Osteocyte (in vitro differentiated cells): ENCODE measurements at places on chromosomes 5 and 9. TPM values are rescaled to one million over a fixed set of nuclear protein-coding genes. Genes with fewer than 3 reads are reported as not detected.

LCN9 gene
- not detected in 2 replicates for total RNA-seq

GRCh38 chr5:162289489-162289888, 221.9 kb downstream of the GABRG2 start:
- DNase-seq, result no peak

ARHGEF37 gene
- 8.9 and 10.5 TPM in 2 replicates for total RNA-seq

GRCh38 chr5:147382776-147383175, 127.1 kb downstream of the DPYSL3 start:
- no peak for DNase-seq

PHF24 gene
- not detected in 2 replicates for total RNA-seq

TMEM215 gene
- not detected in 2 replicates for total RNA-seq

GRCh38 chr9:136965771-136966484, 11.4 kb upstream of the PTGDS start:
- no peak for DNase-seq

OGN gene
- 3.9 and 5.5 TPM in 2 replicates for total RNA-seq

DNA sequence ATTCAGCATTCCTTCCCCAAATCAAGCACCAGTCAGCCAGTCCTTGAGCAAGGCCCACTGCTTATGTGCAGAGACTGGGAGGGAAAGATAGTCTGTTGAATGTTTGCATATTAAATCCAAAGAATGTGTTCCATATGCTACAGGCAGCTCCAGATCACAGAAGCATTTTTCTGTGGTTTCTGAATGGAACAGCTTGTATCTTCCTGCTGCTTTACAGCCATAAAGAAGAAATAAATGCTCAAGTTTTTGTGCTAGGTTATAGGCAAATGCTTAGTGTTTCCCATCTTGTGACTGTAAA, 310.3 kb downstream of the TRIM36 start:
- DNase-seq, result no peak

GRCh38 chr9:125538092-125538473, 168.9 kb downstream of the MAPKAP1 start:
- no peak for DNase-seq

DNA sequence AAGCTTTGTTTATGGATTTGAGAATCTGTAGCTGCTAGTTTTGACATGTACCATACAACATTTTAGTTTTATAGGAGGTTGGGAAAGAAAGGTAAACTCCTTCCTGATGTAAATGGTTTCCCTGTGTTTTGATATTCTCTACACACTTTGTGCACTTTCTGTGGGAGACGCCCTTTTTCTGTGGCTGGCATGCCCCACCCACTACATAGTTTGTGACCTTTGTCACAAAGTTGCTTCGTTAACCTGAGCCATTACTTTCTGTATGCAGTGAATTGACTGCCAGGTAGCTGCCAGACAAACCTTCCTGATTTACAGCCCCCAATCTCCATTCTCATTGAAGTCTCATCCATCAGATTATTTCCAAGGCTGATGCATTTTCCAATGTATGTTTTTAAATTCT, 90.6 kb downstream of the NLN start:
- no peak for DNase-seq

- no peak for DNase-seq
Measured at GRCh38 chr5:72799721-72800120, 16.7 kb upstream of the TNPO1 start.

GPR150 gene
- total RNA-seq, result 0.16 and 0.21 TPM in 2 replicates

DNA sequence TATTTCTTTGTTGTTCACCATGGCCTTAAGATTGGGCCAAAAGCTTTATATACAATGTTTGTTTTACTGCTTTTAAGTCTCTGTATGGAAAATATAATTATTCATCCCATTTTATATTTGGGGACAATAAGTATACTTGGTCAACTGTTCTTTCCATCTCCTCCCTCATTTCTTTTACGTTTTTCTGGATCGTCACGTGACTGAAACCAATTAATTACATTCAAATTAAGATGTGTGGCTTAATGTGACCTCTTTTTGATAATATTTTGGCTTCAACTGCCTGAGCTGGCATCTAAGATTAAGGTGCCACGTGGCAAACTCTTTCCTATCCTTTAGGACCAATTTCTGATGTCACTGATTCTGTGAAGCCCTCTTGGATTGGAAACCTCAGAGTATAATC, 250.1 kb upstream of the SGCD start:
- DNase-seq, result no peak

DNA sequence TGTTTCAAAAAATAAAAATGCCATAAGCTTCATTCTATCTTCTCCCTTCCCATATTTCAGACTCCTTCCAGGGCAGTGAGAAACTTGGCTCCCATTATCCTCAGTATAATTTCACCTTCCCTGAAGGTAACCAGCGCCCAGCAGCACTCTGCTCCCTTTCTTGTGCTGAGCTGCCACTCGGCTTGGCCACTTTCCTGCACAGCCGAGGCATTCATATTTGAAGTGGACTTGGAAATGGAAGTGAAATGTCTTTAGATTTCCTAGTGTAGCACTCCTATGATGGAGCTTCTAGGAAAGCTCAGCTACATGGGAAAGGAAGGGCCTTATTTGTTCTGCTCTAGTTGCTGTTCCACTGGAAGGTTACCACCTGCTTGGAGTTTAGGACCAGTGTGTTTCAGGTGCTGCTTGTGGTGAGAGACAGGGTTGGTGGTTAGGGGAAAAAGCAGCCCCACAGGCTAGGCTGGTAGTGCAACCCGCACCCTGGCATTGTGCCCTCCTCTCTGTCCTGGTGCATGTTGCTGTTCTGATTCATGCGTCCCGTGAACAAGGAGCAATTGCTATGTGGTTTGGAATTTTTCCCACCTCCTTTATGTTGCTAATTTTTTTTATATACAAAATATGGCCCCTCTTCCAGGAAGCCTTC, 53.8 kb downstream of the RAD23B start:
- DNase-seq, result peak; percentile 69

SUSD3 gene
- not detected in 2 replicates for total RNA-seq

DNA sequence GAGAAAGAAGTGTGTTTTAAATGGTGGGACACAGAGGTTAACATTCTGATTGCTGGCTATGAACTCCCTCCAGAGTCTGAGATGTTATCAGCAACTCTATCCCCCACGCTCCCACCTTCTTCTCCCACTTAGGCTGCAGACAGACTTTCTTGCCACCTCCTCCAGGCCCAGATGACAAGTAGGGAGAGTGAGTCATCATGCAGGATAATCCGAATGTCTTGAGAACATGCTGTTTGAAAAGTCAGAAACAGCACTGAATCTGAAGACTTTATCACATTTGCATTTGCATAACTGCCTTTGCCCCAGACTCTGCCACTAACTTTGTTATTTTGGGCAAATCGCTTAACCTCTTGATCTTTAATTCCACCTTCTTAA, 139.8 kb downstream of the ESM1 start:
- no peak for DNase-seq
